Activated CD8-positive, alpha-beta memory T cell treated with anti-CD3 and anti-CD28 coated beads, Interleukin-2, amount 10 ng/mL, durations not matched to agents 7 days and 5 days (primary cell): ENCODE measurements at places on chromosomes 1 and 21.

DNA sequence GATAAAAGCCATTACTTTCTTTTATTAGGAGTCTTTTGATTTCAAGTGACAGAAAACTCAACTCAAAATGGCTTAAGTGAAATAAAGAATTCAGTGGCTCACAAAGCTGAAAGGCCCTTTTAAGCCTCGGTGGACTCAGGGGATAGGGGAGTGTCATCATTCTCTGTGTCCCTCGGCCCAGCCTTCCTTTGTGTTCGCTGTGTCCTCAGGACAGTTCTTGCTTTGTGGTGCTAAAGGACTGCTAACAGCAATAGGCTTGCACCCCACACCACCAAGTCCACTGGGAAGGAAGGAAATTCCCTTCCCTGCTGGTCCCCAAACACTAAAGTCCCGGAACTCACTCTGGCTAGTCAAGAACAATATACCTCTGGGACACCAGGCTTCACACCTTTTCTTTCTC, 129.2 kb downstream of the NTPCR start:
- no peak for DNase-seq
- H3K4me3 ChIP-seq = no peak overlapping the region
- H3K27me3 ChIP-seq = no peaks in the 10 kb centered on the region
- H3K27ac ChIP-seq = no peak overlapping the region
- H3K4me1 ChIP-seq = no peaks in the 10 kb centered on the region

DNA sequence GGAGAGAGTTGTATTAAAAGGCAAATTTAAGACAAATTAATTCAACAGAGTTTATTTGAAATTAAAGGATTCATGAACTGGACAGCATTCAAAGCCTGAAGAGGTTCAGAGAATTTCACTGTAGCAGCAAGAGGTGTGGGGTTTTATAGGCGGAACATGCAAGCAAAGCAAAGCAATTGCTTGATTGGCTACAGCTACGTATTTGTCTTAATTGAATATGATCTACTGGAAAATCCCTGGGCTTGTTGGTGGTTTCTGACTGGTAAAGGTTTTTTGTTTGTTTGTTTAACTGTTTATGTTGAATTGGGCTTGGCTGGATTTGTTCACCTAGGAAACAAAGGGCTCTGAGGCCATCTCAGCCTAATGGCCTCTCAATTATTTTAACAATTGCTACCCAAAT, 61.5 kb downstream of the KCNK1 start:
- no peak overlapping the region for H3K27ac ChIP-seq
- H3K4me3 ChIP-seq = no peak overlapping the region
- peaks cover 6% of the 10 kb centered on the region for H3K27me3 ChIP-seq
- no peak for DNase-seq
- H3K36me3 ChIP-seq = no peaks in the 10 kb centered on the region

GRCh38 chr21:45244799-45245340, 42.8 kb downstream of the POFUT2 start:
- H3K36me3 ChIP-seq = peaks cover 16% of the 10 kb centered on the region
- no peaks in the 10 kb centered on the region for H3K4me1 ChIP-seq
- DNase-seq = no peak
- no peak overlapping the region for H3K27ac ChIP-seq
- peaks cover 28% of the 10 kb centered on the region for H3K27me3 ChIP-seq
- H3K4me3 ChIP-seq = no peak overlapping the region

- no peak overlapping the region for H3K27ac ChIP-seq
- H3K4me3 ChIP-seq = no peak overlapping the region
- H3K36me3 ChIP-seq = no peaks in the 10 kb centered on the region
- H3K4me1 ChIP-seq = peaks cover 9% of the 10 kb centered on the region
- DNase-seq = no peak
These were observed 100.1 kb downstream of the C1orf21 start for GRCh38 chr1:184486761-184487445.

GRCh38 chr1:211684791-211685190, 9.4 kb upstream of the NEK2 start:
- H3K27me3 ChIP-seq = no peaks in the 10 kb centered on the region
- no peak for DNase-seq
- no peaks in the 10 kb centered on the region for H3K36me3 ChIP-seq
- H3K4me1 ChIP-seq = peaks cover 23% of the 10 kb centered on the region

DNA sequence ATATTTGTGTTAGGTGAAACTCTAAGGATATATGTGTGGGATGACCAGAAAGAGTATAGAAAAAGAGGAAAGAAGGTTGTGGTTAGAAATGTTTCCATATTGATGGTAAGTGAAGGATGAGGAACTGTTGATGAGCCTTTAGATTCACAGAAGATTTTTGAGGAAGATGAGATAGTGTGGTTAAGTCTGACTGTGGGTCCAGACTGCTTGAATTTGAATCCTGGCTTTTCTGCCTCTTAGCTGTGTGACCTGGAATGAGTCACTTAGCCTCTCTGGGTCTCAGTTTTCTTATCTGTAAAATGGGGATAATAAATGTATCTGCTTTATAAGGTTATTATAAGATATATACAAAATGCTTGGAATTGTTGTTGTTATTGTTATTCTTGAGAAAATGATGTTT, 27.5 kb downstream of the RGL1 start:
- H3K27me3 ChIP-seq = no peaks in the 10 kb centered on the region
- peaks cover 2% of the 10 kb centered on the region for H3K36me3 ChIP-seq
- no peaks in the 10 kb centered on the region for H3K4me1 ChIP-seq
- DNase-seq = no peak
- no peak overlapping the region for H3K27ac ChIP-seq

- H3K27ac ChIP-seq = no peak overlapping the region
- H3K36me3 ChIP-seq = no peaks in the 10 kb centered on the region
- H3K4me3 ChIP-seq = no peak overlapping the region
- H3K27me3 ChIP-seq = no peaks in the 10 kb centered on the region
- no peak for DNase-seq
These were observed 236.4 kb upstream of the BEND5 start for GRCh38 chr1:49013079-49013478.

DNA sequence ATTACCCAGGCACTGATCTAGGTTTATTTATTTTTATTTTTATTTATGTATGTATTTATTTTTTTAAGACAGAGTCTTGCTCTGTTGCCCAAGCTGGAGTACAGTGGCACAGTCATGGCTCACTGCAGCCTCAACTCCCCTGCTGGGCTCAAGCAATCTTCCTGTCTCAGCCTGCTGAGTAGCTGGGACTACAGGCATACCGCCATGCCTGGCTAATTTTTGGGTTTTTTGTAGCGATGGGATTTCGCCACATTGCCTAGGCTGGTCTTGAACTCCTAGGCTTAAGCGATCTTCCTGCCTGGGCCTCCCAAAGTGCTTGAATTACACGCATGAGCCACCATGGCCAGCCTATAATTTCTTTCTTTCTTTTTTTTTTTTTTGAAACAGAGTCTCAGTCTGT, 9.4 kb downstream of the PHACTR4 start:
- H3K4me3 ChIP-seq = no peak overlapping the region
- H3K27ac ChIP-seq = no peak overlapping the region
- peaks cover 5% of the 10 kb centered on the region for H3K4me1 ChIP-seq
- H3K27me3 ChIP-seq = no peaks in the 10 kb centered on the region
- H3K36me3 ChIP-seq = peaks cover 26% of the 10 kb centered on the region

GRCh38 chr1:76477156-76477555, 390.1 kb upstream of the ST6GALNAC5 start:
- no peaks in the 10 kb centered on the region for H3K27me3 ChIP-seq
- DNase-seq = no peak
- no peaks in the 10 kb centered on the region for H3K36me3 ChIP-seq
- no peak overlapping the region for H3K27ac ChIP-seq

DNA sequence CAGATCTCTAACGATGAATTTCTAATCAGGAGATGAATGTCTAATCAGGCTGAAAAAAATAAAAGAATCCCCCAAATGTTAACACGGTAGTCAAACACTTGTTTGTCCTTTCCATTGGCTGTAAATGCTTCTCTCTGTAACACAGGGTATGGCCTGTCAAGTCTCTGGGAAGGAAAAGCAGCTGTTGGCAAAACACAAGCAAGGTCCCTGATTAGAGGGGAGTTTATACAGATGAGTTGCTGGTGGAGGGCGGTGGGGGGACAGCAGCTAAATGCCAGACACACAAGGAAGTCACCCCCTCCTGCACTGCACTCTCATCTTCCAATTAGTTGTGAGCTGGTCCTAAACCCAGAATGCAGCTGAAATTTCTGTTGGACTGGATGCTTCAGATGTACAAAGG, 51.0 kb downstream of the PGBD5 start:
- H3K27ac ChIP-seq = no peak overlapping the region
- H3K36me3 ChIP-seq = no peaks in the 10 kb centered on the region
- H3K4me1 ChIP-seq = no peaks in the 10 kb centered on the region
- H3K27me3 ChIP-seq = peaks cover 26% of the 10 kb centered on the region
- no peak overlapping the region for H3K4me3 ChIP-seq
- DNase-seq = no peak

- H3K4me1 ChIP-seq = peaks cover 42% of the 10 kb centered on the region
- peak overlapping the region; percentile 11 for H3K27ac ChIP-seq
- no peaks in the 10 kb centered on the region for H3K27me3 ChIP-seq
These were observed 81.1 kb upstream of the BTG3 start for GRCh38 chr21:17693801-17694200.

DNA sequence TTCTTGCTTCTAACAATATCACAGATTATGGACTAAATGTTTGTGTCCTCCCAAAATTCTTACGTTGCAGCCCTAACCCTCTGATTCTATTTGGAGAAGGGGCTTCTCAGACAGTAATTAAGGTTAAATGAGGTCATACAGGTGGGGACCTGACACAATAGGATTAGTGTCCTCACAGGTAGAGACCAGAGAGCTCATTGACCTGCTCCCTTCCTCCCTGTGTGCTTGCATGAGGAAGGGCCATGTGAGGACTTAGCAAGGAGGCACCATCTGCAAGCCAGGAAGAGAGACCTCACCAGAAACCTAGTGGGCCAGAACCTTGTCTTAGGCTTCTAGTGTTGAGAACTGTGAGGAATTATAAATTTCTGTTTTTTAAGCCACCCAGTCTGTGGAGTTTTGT, 322.6 kb downstream of the SMYD3 start:
- no peak for DNase-seq
- no peak overlapping the region for H3K4me3 ChIP-seq
- H3K27ac ChIP-seq = no peak overlapping the region
- H3K4me1 ChIP-seq = peaks cover 6% of the 10 kb centered on the region
- H3K36me3 ChIP-seq = peaks cover 4% of the 10 kb centered on the region

DNA sequence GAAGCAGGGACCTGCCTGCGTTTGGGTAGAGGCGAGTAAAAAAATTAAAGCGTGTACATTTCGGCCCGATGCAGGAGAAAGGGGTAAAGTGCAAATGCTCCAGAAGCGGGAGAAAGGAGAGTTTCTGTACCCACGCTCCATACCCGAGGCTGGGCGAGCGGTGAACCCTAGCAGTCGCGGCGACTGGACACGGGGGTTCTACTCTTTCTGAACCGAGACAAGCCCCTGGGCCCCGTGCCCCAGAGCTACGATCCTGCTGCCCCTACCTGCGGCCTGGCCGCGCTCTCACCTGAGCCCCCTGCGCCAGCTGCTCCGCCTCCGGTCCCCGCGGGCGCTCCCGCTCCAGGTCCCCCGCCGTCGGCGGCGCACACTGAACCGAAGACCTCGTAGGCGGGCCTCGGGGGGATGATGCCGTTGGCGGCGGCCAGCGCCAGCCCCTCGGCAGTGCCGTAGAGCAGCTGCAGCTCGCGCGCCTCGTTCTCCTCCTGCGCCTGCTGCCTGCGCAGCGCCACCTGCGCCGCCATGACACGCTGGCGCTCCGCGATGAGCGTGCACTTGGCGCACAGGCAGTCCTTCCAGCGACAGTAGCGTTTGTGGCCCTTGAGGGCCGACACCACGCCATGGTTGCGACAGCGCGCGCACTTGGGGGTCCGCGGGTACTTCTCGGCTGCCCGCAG, 2.4 kb downstream of the DMRTA2 start:
- peak overlapping the region; percentile 18 for H3K4me3 ChIP-seq
- H3K4me1 ChIP-seq = peaks cover 46% of the 10 kb centered on the region
- H3K36me3 ChIP-seq = peaks cover 8% of the 10 kb centered on the region
- DNase-seq = no peak
- peak overlapping the region; percentile 42 for H3K27ac ChIP-seq
- peaks cover 86% of the 10 kb centered on the region for H3K27me3 ChIP-seq

DNA sequence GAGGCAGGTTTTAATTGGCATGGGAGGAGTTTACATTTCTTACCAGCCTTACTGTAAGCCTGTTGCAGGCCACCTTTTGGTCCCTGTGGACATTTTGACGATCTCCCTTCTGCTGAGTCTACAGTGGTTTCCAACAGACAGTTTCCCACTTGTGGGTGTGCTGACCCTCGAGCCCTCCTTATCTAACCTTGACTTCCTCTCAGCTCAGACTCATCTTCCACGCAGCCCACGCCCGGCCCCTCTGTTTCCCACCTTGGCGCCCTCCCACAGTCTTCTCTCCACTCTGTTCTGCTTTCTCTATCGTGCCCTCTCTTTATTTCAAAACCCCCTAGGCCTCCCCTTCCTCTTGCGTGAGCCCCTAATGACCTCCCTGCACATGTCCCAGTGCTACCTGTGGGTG, 6.1 kb upstream of the ARL8A start:
- peaks cover 62% of the 10 kb centered on the region for H3K36me3 ChIP-seq
- no peak overlapping the region for H3K4me3 ChIP-seq

- peaks cover 9% of the 10 kb centered on the region for H3K4me1 ChIP-seq
- H3K36me3 ChIP-seq = peaks cover 36% of the 10 kb centered on the region
- DNase-seq = no peak
- H3K4me3 ChIP-seq = no peak overlapping the region
These were observed 10.4 kb downstream of the UBE2Q1 start for GRCh38 chr1:154548028-154548427.

DNA sequence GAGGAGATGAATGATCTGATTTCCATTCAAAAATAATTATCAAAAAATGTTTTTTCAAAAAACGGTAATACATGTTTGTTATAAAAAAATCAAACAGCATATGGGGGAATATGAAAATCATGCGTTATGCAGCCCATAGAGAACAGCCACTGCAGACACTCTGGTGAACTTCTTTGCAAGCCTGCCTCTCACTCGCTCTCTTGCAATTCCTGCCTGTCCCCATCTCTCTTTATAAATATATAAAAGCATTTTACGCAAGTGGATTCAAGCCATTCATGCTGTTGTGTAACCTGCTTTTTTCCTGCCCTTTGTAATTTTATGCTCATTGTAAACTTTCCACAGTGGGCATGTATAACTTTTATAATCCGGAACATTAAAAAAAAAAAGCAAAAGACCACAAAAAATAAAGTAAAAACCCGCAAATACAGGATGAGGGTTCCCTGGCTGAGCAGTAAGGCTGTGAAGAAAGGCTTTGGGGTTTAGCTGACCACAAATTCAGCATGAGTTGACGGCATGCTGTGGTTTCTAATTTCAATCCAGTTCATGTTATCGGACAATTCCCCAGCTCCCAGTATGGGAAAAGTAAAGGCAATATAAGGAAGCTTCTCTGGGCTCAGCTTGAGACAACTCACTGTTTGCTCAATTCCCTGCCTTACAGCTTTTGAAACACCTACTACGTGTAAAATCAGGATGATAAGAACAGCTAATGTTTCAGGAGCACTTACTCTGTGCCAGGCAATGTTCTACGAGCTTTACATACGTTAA, 52.8 kb upstream of the ZBTB40 start:
- H3K4me1 ChIP-seq = peaks cover 13% of the 10 kb centered on the region
- H3K27me3 ChIP-seq = peaks cover 79% of the 10 kb centered on the region
- H3K27ac ChIP-seq = no peak overlapping the region
- H3K4me3 ChIP-seq = no peak overlapping the region
- H3K36me3 ChIP-seq = no peaks in the 10 kb centered on the region

- H3K27me3 ChIP-seq = peaks cover 5% of the 10 kb centered on the region
- no peak overlapping the region for H3K4me3 ChIP-seq
- no peak for DNase-seq
- H3K4me1 ChIP-seq = no peaks in the 10 kb centered on the region
- no peak overlapping the region for H3K27ac ChIP-seq
These were observed 57.5 kb upstream of the RBM15 start for GRCh38 chr1:110281363-110282290.

- H3K27ac ChIP-seq = no peak overlapping the region
- H3K4me3 ChIP-seq = no peak overlapping the region
- no peaks in the 10 kb centered on the region for H3K27me3 ChIP-seq
- peaks cover 23% of the 10 kb centered on the region for H3K4me1 ChIP-seq
These were observed 200.0 kb downstream of the SLC45A1 start for GRCh38 chr1:8517661-8518489.
